ENCODE measurements at places on chromosomes 2 and 18.

DNA sequence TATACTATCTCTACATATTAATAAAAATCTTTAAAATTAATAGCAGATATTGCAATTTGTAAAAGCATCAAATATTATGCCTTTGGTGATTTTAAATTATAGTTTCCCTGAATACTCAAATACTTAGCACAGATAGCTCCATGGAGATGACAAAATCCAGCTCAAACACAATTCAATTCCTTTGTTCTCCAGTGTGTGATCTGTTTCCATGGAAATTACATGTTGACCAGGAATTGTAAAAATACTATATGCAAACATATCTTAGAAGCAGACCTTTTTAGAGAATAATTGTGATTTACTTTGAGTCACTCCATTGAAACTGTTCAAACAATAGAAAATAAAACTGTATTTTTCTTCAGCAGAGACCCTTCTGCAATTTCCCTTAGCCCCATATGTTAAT, 68.3 kb downstream of the FAM161A start:
- DNase-seq, result no peak

DNA sequence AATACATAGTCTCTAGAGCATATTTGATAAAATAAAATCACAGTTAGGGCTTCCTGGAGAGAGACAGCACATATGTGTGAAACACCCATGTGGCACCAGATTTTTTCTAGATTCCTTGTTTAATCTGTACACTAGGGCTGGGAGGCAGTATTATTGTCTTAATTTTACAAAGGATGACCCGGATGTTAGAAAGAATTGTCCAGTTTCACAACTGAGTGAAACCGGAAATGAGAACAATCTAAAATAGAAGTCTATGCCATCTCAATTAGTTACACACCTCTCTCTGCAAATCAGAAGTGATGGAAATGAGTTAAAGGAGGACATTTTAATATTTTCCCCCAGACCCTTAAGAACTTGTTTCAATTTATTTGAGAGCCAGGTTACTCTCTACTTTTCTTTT, 463.7 kb upstream of the DSEL start:
- no peak for DNase-seq

GRCh38 chr18:52190195-52190594, 149.8 kb upstream of the DCC start:
- no peak for DNase-seq

DNA sequence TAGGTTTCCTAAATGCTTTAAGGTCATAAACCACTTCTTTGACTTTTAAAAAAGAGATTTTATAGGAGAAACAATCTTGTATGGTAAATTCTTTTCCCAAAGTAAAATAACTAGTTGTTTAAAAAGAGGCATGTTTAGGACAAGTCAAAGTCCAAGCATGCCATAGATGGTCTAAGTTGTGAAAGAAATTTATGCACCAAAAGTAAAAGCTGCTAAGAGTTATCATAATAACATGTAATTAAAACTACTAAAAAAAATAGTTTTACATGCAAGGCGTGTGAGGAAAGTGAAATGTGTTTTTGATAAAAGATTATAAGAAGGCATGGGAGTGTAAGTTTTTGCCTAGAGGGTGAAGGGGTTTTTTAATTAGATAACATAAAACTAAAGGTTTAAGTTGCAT, 22.5 kb downstream of the FAM210A start:
- DNase-seq, result no peak
